Astrocyte (in vitro differentiated cells and primary cell): ENCODE measurements at places on chromosomes 5 and 9. TPM values are rescaled to one million over a fixed set of nuclear protein-coding genes. Genes with fewer than 3 reads are reported as not detected.

- DNase-seq, result no peak
Observed at GRCh38 chr9:126561582-126561981, 52.1 kb upstream of the LMX1B start.

- no peak for DNase-seq
Observed at GRCh38 chr9:130292106-130292505, 26.5 kb downstream of the HMCN2 start.

- no peak for DNase-seq
Observed at GRCh38 chr9:128825923-128826700, 3.5 kb downstream of the SPOUT1 start.

GRCh38 chr9:130432796-130433167 lies 12.0 kb upstream of the ASS1 start:
- no peak for DNase-seq

DNA sequence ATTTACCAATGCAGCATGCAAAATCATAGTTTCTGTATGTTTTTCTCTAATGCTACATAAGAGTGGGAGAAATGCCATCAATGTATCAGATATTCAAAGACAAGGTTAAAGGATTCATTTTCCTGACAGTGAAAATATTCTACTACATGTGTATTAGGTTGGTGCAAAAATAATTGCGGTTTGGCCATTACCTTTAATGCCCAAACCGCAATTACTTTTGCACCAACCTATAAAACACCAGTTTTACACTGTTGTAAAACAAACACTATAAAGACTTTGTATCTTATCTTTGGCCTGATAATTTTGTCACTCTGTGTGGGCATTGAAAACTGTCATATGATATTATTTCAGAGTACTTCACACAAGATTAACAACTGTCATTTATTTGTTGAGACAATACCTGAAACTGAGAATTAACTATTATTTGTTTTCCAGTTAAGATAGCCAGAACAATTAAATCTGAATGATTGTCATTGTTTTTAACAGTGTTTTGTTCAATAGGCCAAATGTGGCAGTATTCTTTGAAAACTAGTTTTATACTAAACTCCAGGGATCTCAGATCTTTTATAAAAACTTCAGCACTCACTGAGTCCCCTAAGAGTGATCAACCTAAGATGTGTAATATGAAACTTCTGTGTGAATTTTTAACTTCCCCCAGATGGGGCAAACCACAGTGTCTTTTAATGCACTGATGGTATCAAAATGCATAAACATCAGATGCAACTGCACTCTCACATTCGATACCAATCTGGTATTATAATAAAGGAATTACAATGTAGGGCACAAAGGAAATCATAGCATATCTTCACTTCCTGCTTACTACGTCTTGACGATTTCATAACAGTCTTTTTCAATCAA lies 53.8 kb upstream of the FBN2 start:
- DNase-seq, result no peak

PCDHGB2 gene
- total RNA-seq, result 1.4 TPM in 2 replicates

GRCh38 chr5:53397845-53398244 lies 82.6 kb upstream of the FST start:
- DNase-seq, result peak; percentile 69

GRCh38 chr9:137760426-137760825 lies 117.2 kb upstream of the CACNA1B start:
- DNase-seq, result peak; percentile 73

DNA sequence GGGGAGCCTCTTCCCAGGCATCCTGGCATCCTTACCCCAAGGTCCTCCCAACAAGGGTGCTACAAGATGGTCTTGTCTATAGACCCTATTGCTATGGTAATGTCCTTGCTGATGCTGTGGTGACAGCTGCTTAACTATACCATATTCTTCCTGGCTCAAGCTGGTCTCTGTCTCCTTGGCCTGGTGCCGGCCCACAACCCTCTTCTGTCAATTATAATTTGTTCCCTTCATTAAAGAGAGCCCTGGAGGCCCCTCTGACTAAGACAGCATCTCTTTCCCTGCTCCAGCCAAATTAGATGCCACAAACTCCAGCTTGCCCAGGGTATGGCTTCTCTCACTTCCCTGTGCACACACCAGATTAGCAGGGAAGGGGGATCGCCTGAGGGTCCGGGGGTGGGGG lies 86.7 kb downstream of the PSD2 start:
- no peak for DNase-seq

PCDHGC3 gene
- 84.7 and 100.0 TPM in 2 replicates for total RNA-seq

DNA sequence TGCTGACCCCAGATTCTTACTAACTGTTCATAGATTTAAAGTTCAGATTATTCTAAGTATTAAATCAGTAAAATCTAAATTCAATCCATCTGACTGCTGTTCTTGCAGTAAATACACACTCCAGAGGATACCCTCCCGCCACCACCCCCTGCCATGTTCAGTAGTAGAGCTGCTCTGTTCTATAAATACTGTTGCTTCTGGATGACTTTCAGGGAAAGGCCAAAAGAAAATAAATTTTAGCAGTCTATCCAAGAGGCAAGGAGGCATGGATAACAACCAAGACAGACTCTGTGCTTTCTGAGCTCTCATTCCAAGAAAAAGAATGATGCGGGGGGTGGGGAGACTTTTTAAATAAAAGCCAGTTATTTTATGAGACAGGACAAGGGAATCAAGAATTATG lies 115.1 kb downstream of the ADAMTS6 start:
- DNase-seq, result no peak

C9orf153 gene
- not detected in 2 replicates for total RNA-seq
